NCI-H1417 treated with DMSO at 0.1 percent for 48 hours (cell line): ENCODE measurements at places on chromosomes 6 and 20.

DNA sequence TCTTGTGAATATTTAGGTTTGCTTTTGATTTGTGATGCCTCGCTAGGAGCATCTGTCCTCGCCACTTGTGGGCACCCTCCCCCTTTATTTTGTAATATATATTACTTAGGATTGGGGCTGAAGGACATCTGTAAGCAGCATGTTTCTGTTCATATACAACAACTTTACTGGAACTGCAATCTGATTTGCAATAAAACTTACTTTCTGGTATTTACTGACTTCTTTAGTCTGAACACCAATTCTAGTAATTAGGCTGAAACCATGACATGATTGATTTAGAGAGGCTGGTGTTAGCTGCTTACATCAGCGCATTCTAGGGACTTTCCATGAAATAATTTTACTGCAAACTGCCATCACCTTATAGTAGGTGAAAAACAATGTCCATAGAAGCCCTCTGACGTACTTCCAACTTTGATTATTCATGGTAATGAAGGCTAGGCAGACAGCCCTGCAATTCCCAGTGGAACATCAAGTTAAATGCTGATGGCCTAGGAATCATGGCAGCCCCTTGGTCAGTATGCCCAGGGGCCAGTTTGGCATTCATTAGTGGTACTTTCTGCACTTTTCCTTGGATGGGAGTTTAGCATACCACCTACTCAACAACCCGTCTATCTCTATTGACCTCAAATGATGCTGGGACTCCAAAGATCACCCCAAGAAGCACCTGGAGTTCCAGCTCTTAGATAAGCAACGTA lies 132.9 kb upstream of the MCHR2 start:
- no peak for DNase-seq

DNA sequence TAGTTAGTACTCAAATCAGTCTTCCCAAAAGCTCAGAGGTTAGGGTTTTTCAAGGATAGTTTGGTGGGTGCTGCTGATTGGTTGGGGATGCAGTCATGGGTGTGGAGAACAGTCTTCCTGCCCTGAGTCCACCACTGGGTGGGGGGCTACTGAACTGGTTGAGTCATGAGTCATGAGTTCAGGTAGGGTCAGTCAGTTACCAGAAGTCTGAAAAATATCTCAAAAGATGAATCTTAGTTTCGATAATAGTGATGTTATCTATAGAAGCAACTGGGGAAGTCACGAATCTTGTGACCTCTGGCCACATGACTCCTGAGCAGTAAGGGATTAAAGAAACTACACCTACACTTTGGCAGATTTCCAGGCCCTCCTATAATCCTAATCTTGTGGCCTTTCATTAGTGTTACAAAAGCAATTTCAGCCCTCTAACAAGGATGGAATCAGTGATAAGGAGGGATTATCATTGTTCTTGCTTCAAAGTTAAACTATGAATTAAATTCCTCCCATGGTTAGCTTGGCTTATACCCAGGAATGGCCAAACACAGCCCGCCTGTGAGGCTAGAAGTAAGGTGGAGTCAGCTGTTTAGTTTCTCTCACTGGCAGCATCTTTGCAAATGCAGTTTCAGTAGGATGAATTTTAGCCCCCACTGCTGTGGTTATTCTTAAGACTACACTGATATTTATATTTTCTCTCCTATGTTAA lies 33.3 kb upstream of the NKAIN2 start:
- DNase-seq = no peak

GRCh38 chr6:99066044-99066443 lies 118.3 kb upstream of the FBXL4 start:
- DNase-seq = no peak

DNA sequence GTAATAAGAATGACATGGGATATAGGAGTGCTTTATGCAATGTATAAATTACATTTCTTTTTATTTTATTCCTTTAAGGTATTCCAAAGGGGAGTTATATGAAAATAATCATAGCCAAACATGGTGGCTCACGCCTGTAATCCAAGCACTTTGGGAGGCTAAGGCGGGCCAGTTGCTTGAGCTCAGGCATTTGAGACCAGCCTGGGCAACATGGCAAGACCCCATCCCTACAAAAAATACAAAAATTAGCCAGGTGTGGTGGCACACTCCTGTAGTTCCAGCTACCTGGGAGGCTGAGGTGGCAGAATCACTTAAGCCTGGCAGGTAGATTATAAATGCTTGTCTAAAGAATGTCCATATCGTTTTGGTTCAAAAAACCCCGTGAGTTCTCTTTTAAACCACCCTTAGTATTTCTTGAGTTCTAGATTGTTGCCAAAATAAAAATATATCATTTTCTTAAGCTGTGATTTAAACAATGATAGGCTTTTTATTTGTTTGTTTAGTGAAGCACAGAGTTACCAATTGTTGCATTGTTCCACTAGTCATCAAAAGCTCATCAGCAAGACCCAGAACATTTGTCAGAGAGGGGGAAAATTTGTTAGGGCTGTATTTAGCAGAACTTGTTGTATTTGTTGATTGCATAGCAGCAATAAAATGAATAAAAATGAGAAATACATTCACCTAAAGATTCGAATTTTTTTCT lies 146.2 kb downstream of the KHDC1L start:
- no peak for DNase-seq

DNA sequence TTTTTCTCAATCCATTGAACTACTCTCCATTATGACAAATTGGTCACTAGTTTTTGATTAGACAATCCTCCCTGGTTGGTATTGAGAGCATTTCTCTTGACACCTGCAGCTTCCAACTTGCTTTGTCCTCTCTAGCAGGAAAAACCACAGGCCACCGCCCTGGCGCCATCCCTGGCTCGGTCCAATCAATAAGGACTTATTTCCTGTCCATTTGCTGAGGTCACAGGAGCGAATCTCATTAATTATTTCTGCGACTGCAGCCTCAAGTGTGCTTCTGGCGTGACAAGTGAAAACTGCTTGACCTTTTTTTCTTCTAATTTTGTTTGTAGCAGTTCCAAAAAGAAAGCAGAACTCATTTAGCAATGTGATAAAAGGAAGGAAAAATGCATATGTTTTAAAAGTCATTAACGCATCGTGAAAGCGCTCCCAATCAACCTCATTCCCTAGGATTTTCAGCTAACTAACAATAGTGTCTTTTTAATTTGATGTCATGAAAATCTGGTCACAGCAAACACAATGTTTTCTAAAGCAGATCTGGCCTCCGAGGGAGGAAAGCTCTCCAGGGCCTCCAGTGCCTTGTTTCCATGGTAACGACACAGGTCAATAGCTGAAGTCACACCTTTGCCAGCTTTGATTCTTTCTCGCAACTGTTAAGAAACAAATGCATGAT lies 39.0 kb upstream of the BEND3 start:
- peak; percentile 56 for DNase-seq

GRCh38 chr6:40916845-40917244 lies 122.2 kb downstream of the UNC5CL start:
- DNase-seq = no peak

DNA sequence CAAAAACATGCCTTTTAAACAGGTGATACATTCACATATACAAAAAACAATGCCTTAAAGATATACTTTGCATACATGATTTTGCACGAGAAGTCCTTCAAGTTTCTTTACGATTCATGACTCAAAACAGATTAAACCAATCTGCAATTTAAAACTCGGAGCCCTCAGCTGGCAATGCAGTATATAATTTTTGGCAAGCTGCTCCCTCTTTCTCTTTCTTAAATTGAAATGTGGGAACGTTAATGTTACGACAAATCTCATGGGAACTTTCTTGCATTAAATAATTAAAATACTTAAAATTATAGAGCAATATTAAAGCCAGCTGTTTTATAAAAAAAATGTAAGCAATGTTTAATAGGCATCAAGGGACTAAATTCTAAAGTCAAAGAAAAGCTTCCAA lies 334.6 kb downstream of the ESR1 start:
- no peak for DNase-seq

DNA sequence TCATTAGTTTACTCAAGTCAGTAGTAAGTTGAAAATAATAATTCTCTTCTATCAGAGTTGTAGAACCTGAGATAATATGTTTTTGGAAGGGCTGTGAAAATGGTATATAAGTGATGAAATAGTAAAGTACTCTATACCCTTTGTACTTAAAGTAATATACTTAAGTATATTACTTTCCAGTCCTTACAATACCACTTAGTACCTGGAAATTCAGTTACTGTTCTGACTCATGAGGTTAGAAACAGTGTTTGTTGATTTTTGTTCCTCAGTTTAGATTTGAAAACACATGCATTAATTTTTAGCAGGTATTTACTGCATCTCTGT lies 10.1 kb downstream of the TULP4 start:
- no peak for DNase-seq

- DNase-seq = no peak
Measured at GRCh38 chr20:44615169-44615791, 32.9 kb downstream of the PKIG start.

DNA sequence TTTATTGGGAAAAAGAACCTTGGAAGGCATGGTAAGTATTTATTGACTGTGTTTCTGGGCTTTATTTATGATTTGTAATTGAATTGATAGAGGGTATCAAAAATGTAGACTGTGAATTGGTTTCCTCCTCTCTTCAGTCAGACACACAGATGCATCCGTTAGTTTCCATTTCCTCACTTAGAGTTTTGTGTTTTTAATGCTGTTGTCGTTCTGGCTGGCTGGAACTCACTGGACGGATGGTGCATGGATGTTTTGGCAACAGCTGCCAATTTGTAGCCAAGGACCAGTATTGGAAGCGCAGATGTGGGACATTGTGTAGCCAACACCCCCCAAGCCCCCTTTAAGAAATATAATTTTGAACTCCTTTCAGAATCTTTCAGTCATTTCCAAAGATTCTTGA lies 134.5 kb downstream of the JARID2 start:
- DNase-seq = no peak

DNA sequence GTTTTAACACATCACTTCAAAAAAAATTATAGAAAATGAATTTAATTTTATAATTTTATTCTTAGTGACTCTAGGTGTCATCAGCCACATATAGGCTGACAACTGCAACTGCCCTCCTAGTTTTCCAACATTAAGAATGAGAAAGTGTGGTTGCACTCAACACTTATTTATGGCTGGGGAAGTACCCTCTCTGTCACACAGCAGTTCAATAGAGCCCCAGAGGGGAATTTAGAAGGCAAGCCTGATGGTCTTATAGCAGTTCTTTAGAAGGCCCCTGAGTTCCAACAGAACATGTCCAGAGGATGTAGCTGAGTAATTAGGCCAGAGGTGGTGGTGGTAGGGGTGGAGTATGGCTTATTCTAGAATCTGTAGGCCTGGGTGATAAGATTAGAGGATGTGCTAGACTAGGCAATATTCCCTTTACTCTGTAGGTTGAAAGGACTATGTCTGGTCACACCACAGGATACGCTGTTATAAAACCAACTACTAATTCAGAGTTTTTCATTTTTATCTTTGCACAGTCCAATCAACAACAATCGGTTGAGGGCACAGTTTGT lies 226.5 kb upstream of the CITED2 start:
- DNase-seq = no peak

- DNase-seq = no peak
Measured at GRCh38 chr20:41862476-41862875, 244.3 kb upstream of the CHD6 start.

DNA sequence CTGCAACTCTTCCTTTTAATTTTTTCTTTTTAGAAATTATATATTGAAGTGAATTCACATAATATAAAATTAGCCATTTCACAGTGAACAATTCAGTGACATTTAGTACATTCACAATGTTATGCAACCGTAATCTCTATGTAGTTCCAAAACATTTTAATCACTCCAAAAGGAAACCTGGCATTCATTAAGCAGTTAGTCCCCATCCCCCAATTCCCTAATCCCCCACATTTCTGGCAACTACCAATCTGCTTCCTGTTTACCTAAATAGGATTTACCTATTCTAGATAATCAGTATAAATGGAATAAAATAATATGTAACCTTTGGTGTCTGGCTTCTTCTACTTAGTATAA lies 8.5 kb upstream of the DDX27 start:
- no peak for DNase-seq

- DNase-seq = no peak
Measured at GRCh38 chr6:2795956-2796355, 30.8 kb downstream of the WRNIP1 start.

DNA sequence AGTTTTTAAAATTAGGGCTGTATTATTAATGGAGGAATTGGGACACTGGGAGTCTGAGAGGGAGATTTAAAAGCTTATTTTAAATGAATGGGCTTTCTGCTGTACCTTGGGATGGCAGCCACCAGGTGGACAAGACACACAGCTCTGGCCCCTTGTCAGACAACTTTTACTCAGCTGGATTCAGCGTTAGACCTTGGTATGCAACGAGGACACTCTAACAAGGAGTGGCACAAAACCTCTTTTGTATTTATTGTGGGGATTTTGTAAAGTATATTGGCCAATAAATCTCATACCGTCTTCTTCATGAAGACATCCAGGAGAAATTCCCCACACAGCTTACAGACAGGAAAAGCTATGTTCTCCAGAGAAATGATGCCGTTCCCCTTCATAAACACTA lies 105.7 kb downstream of the LCA5 start:
- no peak for DNase-seq

- no peak for DNase-seq
Measured at GRCh38 chr6:66926060-66926459, 1219.0 kb upstream of the EYS start.

DNA sequence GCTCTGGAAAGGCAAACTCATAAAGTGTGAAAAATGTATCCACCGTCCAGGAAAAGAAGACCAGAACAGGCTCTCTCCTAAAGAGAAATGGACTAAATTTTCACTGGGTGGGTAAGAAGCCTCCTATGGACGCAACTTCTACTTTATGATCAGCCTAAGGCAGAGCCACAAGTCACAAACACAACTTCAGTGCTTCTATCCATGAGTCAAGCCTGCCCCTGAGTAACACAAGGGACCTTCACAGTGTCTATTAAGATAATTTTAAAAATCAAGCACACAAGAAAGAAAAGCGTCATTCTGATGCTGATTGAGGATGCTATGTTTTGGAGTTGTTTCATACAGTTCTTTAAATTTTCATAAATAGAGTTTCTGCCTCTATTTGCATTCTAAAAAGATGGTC lies 601.7 kb upstream of the ARID1B start:
- no peak for DNase-seq

GRCh38 chr20:14937021-14937420 lies 599.6 kb upstream of the FLRT3 start:
- DNase-seq = no peak

DNA sequence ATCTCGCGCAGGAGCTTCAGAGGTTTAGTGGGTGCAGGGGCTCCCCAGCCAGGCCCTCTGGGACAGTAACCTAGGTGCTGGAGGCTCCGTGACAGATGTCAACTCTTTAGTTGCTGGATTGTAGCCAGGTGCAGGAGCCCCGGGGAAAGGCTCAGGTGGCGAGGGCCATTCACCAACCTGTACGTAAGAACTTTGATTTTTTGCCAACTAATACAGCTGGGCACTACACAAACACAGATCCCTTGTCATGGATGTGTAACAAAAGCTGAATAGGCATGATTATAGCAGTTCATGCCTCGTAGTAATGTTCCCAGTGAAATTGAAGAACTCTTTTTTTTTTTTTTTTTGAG lies 82.6 kb downstream of the CDC5L start:
- peak; percentile 87 for DNase-seq

- no peak for DNase-seq
Measured at GRCh38 chr6:134375220-134375580, 57.3 kb upstream of the SGK1 start.
